ENCODE measurements at places on chromosomes 11 and 22. TPM values are rescaled to one million over a fixed set of nuclear protein-coding genes. Genes with fewer than 3 reads are reported as not detected.

- peak; percentile 87 for DNase-seq
Measured at GRCh38 chr11:1837171-1838076, 1.4 kb upstream of the TNNI2 start.

The OR6M1 gene
- total RNA-seq, result not detected

DNA sequence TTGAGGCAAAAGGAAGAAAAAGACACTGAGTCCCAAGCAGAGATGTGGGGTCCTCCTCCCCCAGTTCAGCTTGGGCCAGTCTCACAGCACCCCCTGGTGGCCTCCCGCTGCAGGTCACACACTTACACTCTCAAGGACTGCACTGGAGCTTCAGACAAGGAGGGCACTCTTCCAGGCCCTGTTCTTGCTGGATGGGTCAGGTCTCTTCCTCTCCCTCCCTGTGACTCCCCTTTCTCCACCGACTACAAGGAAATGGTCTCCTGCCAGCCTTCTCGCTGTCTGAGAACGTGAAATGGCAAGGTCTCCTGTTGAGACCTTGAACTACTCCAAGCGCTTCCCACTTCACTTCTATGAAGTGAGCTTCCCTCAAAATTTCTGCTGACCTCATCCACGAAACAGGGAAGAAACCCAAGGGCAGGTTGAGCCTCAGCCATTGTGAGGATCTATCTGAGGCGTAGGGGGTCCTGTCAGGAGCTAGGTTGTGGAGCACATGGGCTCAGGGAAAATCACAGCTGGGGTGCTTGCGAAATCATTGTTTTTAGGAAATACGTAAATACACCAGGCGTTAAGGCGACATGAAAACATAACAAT, 11.2 kb upstream of the IGLL1 start:
- peak; percentile 57 for DNase-seq

- DNase-seq, result no peak
Measured at GRCh38 chr22:28948424-28948823, 65.1 kb downstream of the ZNRF3 start.

- DNase-seq, result peak; percentile 93
Measured at GRCh38 chr22:39388261-39389011, 11.1 kb upstream of the TAB1 start.

DNA sequence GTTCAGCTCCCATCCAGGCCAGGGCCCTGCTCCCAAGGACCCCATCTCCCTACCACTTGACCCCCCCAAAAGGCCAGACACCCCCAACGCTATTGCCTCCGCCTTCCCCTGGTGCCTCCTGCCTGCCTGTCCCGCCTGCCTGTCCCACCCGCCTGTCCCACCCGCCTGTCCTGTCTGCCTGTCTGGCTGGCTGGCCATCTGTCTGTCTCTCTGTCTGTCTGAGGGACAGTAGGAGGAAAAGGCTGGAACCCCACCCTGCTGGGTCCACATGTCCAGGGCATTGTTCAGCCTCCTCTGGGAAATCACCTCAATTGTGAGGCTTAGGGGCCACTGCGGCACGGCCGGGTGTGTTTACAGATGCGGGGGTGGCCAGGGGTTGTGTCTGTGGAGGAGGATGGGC, 25.3 kb upstream of the CBX7 start:
- DNase-seq, result no peak

The PRODH gene
- total RNA-seq, result 0.25 TPM

DNA sequence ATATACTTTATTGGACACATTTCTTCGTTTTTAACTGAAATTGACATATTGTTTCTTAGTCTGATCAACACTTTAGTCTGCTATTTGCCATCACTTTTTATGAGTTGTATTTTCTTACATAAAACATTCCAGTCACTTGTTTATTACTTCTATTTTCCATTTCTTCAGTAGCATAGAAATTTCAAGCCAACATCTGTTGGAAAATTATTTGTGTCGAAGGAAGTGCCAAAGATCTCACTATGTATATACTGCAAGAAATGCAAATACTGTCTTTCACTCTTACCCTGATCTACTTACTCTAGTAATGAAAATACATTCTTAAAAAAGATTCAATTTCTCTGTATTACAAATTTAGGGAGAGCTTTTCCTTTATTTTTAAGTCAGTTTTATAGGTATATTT, 105.9 kb downstream of the SLC17A6 start:
- no peak for DNase-seq

GRCh38 chr22:20524004-20524481, 16.6 kb downstream of the MED15 start:
- DNase-seq, result peak; percentile 30

- DNase-seq, result no peak
Measured at GRCh38 chr11:11532574-11532973, 89.2 kb downstream of the GALNT18 start.

The DCUN1D5 gene
- 22.1 TPM for total RNA-seq

- DNase-seq, result peak; percentile 66
Measured at GRCh38 chr11:118001494-118001971, 15.3 kb downstream of the IL10RA start.

DNA sequence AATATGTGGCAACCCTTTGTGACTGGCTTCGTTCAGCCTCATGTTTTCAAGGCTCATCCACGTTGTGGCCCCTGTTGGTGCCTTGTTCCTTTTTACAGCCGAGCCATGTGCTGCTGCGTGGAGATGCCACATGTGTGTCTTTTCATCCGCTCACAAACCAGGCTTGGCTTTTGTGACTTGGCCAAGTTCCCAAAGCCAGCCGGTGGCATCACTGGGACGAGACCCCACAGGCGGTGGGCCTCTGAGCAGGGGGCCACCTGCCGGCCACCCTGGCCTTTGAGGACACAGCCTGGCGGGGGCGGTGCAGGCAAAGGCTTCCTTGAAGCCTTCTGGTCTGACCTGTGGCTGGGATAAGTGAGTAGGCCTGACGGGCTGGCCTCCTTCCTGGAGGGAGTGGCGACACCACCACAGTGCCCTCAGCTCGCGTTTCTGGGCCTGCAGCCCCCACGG, 10.5 kb downstream of the GRK2 start:
- peak; percentile 46 for DNase-seq

The HTR3B gene
- not detected for total RNA-seq

- no peak for DNase-seq
Measured at GRCh38 chr22:47191671-47192650, 429.5 kb downstream of the TBC1D22A start.

DNA sequence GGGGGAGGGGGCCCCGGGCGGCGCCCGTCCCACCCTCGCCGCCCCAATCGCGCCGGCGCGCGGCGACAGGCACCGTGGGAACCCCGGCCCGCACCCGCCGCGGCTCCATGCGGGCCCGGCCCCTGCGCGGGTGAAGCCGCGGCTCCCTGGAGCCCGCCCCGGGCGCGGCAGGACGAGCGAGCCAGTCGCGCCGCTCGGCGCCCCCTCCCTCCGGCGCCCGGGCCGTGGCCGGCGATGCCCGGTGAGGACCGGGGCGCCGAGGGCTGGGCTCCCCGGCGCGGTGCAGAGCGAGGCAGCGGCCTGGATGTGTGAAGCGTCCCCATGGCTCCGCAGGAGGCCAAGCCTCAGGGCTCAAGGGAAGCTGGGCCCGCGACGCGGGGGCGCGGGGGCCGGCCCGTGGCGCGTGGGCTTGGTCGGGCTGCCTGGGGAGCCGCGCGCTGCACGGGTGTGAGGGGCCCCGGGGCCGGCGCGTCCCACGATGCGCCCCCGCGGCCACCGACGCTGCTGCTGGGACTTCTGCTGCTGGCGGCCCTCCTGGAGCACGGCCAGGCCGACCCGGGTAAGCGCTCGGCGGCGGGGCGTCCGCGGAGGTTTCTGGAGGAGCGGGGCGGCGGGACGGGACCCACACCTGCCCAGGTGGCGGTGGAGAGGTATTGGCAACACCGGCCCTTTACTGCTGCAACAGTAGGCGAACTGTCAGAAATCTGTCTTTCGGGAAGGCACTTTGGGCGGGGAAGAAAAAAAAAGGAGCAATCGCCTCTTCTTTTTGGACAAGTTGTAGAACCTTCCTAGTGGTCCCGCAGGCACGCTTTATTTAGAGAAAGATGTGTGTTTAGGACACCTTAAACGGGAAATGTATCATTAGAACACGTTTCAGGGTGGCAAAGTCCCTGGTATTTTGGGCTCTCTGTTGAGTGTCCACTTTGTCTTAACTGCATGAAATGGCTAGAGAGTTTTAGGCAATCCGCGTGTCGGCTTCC, 119.4 kb downstream of the HIPK3 start:
- no peak for DNase-seq

The SERPING1 gene
- total RNA-seq, result not detected

DNA sequence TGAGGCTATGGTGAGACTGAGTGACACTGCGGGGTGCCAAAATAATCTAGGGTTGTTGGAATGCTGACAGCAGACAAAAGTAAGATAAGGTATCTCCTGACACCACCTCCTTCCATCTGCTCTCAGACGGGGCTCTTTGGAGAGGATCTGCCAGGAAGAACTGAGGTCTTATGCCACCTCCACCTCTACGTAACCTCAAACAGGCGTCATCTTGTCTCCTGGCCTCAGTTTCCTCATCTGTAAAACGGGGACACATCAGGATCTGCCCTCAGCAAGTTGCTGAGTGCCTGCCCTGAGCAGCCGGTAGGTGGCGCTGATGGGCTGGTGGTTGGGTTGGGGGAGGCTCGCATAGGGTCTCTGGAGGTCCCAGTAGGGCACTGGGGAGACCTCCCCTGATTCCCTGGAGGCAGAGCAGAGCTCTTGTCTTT, 1.7 kb upstream of the MYEOV start:
- DNase-seq, result peak; percentile 58

GRCh38 chr22:20776624-20777405, 2.9 kb downstream of the SERPIND1 start:
- DNase-seq, result no peak

GRCh38 chr11:47392546-47393162, 14.3 kb upstream of the SPI1 start:
- no peak for DNase-seq

GRCh38 chr11:8318536-8318935, 54.9 kb upstream of the LMO1 start:
- DNase-seq, result no peak

DNA sequence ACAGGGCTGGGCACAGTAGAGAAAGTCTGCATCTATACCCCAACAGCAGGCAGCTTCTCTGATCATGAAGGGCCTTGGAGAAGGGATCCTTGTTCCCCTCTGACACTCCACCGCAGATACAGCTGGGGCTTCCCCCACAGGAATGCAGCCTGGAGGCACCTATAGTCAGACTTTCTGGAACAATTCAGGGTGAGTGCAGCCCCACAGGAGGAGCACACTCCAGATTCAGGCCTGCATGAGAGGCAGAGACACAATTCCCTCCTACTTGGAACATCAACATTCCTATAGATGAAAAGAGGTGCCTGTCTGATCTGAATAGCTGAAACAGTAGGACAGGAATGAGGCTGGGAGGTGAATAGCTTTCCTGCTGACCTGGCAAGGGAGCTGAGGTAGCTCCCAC, 1298.0 kb upstream of the CNTN5 start:
- DNase-seq, result no peak

DNA sequence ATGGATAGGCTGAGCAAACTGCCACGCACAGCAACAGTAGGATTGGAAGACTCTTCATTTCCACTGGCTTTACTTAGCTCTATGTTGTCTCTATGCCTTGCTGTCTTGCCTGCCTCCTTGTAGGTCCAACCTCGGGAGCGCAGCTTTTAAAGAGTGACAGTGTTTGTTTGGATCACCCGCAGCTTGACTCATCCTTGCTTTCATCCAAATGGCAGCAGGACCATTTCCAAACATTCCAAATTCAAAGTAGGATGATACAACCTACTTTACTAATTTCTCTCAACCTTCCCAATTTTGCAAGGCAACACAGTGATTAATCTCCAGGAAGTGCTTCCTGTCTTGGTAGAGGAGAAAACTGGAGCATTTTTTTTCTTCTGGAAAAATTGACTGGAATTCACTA, at the start of gene MMP3:
Gene MMP3, minus strand, starts transcription at position 121 of the 400 bp plus-strand sequence. Its CDS starts 63 bp downstream, at position 58.
- DNase-seq, result no peak

The LAYN gene
- total RNA-seq, result 0.89 TPM

DNA sequence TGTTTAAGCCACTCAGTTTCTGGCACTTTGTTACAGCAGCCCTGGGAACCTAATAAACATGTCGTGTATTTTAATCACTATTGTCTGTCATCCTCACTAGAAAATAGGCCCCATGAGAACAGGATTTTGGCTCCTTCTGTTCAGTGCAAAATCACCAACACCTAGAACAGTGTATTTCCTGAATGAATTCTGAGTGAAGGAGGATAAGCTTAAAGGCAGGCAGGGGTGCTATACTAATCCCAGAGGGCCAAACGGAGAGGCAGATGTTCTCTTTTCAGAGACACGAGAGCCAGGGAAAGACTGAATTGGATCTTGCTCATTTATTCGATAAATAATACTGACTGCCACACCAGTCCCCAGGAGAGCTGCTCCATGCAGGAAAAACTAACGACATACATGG, 10.4 kb downstream of the SMCO4 start:
- DNase-seq, result no peak

DNA sequence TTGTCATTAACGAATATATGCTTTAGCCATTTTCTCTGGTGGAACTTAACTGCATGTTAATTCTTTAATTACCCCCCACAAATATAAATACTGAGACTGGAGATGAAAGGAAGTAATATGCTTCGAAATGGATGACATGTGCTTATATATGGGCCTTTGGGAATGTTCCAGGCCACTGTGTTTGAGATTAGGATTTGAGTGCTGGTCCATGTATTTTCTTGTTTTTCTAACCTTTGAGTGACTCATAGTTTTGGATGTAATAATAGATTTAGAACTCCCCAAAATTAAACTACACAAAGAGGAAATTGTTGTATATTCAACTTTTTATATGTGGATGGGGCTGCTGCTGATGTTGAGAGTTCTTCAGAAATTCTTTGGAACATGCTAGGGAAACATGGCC, 54.2 kb downstream of the EXT2 start:
- DNase-seq, result no peak
